Fibroblast of mammary gland (primary cell): ENCODE measurements at places on chromosomes 4 and X.

GRCh38 chr4:180766944-180767729, 1476.1 kb upstream of the TENM3 start:
- DNase-seq: no peak

DNA sequence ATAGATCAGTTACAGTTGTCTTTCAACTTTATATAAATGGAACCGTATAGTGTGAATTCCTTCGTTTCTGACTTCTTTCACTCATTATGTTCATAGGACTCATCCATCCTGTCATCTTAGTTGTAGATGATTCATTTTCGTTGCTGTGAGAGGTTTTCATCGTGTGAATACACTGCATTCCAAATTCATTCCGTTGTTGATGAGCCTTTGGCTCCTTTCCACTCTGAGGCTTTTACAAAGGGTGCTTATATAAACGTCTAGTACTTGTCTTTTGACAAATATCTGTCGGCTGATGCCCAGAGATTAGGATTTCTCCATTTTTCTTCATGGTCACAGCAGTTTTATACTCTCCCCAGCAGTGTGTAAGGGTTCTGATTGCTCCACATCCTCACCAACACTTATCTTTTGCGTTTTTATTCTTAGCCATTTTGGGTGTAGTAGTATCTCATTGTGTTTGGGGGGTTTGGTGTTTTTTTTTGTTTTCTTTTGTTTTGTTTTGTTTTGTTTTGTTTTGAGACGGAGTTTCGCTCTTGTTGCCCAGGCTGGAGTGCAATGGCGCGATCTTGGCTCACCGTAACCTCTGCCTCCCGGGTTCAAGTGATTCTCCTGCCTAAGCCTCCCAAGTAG, 48.6 kb downstream of the LRP2BP start:
- DNase-seq: no peak

DNA sequence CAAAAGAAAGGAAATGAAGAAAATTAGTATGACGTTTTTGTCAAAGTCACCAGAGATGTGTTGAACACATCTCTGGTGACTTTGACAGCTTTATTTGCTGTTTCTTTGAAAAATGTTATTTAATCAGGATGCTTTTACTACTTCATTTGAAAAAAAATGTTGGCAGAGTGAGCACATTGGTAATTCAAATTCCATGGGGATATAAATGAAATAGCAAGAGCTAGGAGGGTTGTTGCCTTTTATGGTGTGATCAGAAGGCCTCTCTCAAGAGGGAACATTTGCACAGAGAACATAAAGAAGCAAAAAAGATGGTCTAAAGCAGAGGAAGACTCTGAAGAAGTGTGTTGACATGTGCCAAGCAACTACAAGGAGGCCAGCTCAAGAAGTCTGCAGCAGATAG, 46.6 kb upstream of the CXCL8 start:
- no peak for DNase-seq

GRCh38 chr4:92307181-92307580, 3.4 kb downstream of the GRID2 start:
- no peak for DNase-seq

DNA sequence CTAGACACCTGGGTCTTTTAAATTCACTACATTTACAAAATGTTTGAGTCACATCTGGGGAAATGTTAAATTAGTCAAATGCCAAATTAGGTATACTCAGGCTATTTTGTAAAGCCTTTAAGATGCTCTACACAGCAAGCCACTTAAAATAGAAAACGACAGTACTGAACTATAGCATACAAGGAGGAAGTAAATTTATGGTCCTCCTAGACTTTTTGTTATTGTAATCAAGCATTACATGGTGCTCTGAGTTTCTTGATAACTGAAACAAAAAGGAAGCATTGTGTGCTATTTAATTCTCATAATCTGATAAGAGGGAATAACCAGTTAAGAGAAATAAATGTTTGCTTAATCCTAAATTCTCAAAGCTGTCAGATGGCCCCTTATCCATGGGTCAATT, 46.2 kb downstream of the SLC9A7 start:
- no peak for DNase-seq

- DNase-seq: no peak
Measured at GRCh38 chr4:180650273-180650672, 1592.9 kb upstream of the TENM3 start.

GRCh38 chrX:34810916-34811315, 131.7 kb upstream of the FAM47B start:
- no peak for DNase-seq

- DNase-seq: no peak
Measured at GRCh38 chr4:134408897-134409296, 207.3 kb upstream of the PABPC4L start.

DNA sequence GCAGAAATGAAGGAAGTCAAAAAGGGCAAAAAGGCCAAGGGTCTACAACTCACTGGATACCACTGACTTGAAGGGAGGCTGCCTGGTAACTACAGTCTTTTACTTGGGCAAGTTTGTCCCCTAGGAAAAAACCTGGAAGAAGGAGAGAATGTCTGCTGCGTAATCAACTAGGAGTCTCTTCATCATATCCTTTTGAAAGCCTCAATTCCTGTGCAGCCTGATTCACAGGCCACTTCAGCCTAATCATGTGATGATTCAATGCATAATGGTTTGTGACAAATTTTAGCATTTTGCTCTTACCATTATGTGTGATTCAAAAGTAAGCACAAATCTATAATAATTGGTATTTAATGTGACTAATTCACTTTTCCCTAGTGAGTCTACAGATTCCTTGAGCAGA, 273.6 kb downstream of the FRMPD4 start:
- DNase-seq: peak; percentile 55

DNA sequence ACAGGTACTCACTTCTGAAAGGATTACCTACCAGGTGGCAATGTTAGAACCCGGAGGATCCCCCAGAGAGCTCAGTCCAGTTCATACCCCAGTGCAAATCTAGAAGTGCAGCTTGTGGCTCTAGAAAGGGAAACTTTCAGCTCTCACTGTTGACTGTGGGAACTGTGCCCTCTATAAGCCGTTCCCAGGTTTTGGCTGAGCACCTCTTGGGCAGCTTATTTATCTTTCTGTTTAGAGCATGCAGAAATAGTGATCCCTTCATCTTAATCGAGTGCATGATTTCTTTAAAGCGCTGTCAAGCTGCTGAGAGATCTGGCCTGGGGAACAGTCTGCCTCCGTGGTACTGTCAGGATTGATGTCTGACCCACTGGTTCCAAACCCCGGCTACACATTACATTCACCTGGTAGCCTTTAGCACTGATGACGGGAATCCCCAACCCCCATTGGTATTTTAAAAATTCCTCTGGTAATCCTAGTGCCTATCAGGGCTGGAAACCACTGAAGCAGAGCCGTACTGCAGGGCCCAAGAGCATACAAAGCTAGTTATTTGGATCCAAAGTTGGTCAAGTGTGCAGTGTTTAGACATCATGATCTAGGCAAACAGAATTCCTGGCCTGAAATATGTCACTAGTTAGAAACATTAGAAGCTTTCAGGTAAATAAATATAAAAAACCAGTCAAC, 103.2 kb downstream of the KLHL8 start:
- DNase-seq: no peak

DNA sequence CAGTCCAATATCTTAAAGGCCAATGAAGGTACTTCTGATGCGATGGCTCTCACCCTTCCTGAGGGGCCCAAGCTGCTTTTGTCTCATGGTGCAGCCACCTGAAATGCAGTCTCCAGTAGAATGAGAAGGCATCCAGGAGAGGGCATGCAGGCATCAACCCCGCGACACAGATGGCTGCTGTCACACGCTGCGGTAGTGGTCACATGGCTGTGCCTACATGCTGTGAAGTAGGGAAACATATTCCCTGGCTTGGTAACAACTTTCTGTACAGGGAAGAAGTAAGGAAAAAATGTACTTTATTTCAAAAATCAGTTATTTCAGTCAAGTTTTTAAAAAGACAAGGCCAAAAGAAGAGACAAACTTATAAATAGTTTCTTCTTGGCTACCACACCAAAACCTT, 139.9 kb downstream of the TRIML1 start:
- no peak for DNase-seq

GRCh38 chrX:114015966-114016365, 567.9 kb upstream of the HTR2C start:
- no peak for DNase-seq

DNA sequence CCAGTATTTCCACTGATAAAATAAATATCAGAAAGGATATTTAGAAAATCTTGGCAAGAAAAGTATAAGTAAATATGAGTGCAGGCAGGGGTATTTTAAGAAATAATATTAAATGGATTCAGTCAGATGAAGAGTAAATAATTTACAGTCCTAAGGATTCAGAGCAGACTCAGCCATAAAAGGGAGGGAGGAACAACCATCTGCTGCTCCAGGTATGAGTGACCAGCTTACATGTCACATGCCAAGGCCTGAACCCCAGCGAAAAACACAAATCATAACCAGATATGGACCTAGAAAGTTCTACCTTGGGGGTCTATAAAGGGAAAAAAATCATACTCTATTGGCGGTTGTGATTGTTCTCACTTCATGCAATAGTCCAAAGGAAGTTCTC, 166.8 kb downstream of the COL4A6 start:
- no peak for DNase-seq

- no peak for DNase-seq
Measured at GRCh38 chr4:114399105-114399504, 199.5 kb upstream of the UGT8 start.

- DNase-seq: no peak
Measured at GRCh38 chr4:126825083-126825482, 807.7 kb upstream of the INTU start.

DNA sequence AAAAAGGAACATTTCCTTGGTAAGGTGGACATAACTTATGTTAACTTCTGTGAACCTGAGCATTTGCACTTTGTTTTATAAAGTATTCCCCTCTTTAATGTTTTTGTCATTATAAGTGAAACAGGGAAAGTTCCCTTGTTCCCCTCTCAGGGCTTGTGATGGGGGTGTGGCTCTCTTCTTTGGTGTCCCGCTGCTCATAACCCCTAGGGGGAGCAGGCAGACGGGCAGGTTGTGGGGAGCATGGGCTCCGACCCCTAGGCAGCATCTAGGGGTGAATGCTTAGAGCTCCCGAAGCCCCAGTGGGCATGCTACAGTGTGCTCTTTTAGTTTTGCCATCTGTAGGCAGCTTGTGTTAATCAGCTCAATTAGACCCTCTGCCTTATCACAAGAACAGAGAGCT, 200.4 kb downstream of the DACH2 start:
- no peak for DNase-seq

GRCh38 chr4:172287117-172287516, 473.9 kb downstream of the GALNTL6 start:
- no peak for DNase-seq

- DNase-seq: peak; percentile 60
Measured at GRCh38 chrX:17020851-17021821, 74.7 kb downstream of the REPS2 start.

- no peak for DNase-seq
Measured at GRCh38 chrX:112025753-112026152, 56.8 kb downstream of the TRPC5 start.

- no peak for DNase-seq
Measured at GRCh38 chr4:106172861-106173260, 143.1 kb downstream of the TBCK start.

DNA sequence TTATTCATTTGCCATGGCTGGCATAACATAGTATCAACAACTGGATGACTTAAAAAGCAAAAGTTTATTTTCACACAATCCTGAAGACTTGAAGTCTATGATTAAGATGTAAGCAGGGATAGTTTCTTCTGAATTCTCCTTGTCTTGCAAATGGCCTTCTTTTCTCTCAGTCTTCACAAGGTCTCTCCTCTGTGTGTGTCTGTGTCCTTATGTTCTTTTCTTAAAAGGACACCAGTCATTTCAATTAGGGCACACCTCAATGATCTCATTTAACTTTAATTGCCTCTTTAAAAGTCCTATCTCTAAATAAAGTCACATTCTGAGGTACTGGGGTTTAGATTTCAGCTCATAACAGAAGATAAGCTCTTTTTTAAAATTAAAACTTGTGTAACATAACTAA, 399.7 kb downstream of the PABPC4L start:
- no peak for DNase-seq

GRCh38 chrX:142312591-142312990, 107.5 kb upstream of the MAGEC2 start:
- DNase-seq: no peak

DNA sequence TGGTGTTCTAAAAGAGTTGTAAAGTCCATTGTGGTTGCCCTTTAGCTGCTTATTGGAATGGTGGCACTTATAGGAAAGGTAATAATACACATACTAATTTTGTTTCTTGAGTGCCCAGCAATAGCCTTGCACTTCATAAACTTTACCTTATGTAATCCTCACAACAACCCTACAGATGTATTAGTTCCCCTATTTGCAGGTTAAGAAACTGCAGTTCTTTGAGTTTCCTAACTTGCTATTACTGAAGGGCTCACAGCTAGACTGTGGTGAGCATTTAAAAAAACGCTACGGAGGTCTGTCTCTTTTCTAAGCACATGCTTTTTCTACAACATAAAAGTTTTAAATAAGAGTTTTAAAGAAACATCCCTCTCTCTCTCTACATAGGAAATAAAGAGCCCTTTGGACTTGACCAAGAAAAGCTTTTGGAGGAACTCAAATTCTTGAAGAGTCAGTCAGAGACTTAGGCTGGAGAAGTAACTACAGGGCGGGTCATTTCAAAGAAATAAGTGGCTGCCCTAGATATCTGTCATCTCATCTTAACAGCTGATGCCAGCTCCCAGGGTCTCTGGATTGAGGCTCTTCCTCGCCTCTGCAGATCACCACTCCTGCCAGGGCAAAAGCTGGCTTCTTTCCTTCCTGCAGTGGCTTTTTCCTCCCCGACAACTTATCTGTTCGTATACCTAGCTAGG, 42.0 kb upstream of the FBXW7 start:
- no peak for DNase-seq

DNA sequence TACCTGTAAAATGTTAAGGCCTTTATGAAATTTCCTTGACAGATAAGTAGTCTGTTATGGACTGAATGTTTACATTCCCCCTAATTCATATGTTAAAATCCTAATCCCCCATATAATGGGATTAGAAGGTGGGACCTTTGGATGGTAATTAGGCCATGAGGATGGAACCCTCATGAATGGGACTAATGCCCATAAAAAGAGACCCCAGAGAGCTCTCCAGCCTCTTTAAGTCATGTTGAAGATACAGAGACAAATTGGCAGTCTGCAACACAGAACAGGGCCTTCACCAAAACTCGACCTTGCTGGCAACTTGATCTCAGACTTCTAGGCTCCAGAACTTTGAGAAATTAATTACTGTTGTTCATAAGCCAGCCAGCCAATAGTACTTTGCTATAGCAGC, 1344.5 kb upstream of the PCDH7 start:
- DNase-seq: no peak

- DNase-seq: no peak
Measured at GRCh38 chr4:123588631-123589241, 192.1 kb downstream of the SPRY1 start.

DNA sequence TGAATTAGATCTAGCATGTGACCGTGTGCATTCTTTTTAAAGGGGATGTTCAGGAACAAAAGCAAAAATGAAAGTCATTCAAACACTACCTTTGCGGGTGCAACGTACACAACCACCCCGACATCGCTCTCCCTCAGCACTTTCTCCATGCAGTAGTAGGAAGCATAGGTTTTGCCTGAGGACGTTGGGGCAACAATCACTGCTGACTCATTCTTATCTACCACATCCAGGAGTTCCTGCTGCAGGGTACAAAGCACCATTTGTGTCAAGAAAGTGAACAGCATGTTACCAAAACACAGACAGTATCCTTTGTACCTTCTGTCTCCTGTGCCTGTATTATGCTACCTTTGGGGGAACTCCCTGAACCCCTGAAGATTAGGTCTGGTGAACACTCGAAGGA, 58.6 kb downstream of the DDX60L start:
- peak; percentile 8 for DNase-seq

GRCh38 chrX:43964936-43965335, 8.3 kb downstream of the NDP start:
- DNase-seq: peak; percentile 64

- no peak for DNase-seq
Measured at GRCh38 chr4:20326460-20326859, 74.8 kb downstream of the SLIT2 start.
